ENCODE measurements at places on chromosomes 7 and 10.

DNA sequence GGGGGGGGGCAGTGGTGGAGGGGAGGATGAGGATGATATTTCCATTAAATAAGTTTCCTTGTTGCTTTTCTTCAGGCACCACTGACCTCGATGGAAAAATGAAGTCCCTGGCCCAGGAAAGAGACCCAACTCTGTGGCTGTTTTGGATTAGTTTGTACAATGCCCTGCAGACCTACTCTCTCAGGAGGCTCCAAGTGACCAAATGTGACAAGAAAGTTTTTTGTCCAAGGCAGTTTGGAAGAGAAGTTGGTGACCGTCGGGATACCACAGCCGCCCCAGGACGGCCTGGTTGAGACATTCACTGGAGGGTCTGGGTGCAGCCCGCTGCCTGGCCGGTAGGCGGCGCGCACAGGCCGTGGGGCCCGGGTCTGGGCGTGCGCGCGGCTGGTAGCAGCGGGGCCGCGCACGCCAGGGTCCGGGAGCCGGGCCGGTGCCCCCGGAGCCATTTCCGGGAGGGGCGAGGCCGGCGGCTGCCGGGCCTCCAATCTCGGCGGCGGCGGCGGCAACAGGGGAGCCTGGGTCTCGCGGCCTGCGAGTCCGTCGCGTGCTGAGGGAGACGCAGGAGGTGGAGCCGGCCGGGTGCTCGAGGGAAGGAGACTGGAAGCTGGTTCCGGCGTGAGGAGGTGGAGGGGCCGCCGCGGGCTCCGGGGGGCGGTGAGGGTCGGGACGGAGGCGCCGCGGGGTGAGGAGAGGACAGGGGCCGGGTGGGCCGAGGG is at the start of gene SGPL1:
Gene SGPL1, plus strand, starts transcription at position 445 of the 716 bp plus-strand sequence. CDS start 906 bp downstream, outside the sequence.
- peak; percentile 13 for DNase-seq

DNA sequence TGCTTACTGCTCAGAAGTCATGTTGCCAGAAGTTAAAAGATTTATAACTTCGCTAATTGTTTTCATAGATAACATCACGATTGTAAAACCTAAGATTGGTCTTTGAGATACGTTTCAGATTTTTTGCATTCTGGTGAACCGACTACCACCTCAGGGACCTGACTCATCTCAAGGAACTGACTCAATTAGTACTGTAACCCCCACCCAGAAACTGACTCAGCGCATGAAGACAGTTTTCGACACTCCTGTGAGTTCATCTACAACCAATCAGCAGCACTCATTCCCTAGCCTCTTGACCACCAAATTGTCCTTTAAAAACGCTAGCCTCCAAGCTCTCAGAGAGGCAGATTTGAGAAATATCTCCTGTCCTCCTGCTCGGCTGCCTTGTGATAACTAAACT is 72.3 kb downstream of the ELMO1 start:
- DNase-seq = no peak

DNA sequence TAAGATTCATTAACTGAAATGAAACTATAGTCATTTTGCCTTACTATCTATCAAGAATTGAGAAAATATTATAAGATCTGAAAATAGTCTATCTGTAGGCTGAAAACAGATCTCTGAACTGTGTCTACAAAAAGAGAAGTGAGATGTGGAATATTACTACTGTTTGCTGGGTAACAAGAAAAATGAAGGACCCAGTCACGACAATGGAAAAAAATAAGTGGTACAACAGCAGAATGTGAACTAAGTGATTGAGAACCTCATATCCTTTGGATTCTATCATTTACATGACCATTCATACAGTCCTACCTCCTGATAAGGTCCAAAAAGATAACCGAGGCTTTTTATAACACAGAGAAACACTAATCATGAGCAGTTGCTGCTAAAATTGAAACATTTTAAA is 94.3 kb downstream of the UBE2H start:
- DNase-seq = no peak

GRCh38 chr7:134062460-134062859 is 64.7 kb upstream of the LRGUK start:
- no peak for DNase-seq

DNA sequence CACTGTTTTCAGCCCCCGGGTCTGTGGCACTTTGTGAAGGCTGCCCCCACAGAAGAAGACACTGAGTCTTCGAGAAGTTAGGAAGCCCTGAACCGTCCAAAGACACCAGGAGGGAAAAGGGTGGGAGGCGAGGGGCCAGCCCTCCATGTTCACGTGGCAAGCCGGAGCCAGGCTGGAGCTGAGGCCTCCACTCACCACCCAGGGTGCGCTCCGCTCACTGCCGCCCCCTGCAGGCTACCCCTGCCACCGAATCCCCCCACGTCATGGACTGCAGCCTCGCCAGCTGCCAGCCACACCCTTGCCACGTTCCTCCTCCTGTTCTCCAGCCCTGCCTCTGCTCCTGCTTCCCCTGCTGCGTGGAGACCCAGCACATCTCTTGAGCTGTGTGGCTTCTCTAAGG is 59.0 kb upstream of the EN2 start:
- no peak for DNase-seq

DNA sequence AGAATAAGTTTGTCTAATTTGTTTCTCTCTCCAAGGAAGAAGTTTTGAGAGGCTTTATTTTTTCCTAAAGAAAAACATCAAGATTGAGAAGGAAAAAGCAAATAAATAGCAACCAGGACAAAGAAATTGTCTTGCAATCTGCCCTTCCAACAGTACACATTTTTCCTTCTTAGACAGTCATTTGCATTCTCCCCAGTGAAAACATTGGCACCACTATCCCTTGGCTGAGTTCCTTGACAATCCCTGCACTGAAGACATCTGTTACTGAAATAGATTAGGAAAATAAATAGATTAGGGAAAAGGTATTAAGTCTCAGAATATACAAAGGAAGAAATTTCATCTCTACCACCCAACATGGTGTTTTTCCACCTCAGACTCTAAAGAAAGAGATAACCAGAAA is 12.2 kb upstream of the TMEM243 start:
- no peak for DNase-seq

GRCh38 chr10:70558871-70559810 is 43.4 kb downstream of the PRF1 start:
- DNase-seq = no peak

- DNase-seq = no peak
Measured at GRCh38 chr10:116265686-116266085, 7.3 kb downstream of the GFRA1 start.

DNA sequence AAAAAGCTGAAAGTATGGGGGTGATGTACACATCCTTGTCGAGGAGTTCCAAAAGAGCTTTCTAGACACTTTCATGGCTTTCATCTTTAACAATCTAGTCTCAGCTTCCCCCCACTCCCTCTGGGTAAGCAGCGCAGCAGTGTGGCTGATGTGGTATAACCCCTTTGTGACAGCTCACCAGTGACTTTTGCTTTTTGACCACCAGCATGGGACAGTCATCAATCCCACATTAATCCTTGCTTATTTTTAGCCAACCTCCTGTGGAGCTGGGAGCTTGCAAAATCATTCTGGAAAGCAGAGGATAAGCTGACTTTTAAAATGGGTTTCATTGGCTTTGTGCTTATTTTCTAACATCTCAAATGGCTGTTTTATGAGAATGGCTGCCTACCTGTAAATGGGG is 272.7 kb downstream of the HDAC9 start:
- no peak for DNase-seq

GRCh38 chr10:29816801-29817558 is 182.2 kb upstream of the SVIL start:
- no peak for DNase-seq

DNA sequence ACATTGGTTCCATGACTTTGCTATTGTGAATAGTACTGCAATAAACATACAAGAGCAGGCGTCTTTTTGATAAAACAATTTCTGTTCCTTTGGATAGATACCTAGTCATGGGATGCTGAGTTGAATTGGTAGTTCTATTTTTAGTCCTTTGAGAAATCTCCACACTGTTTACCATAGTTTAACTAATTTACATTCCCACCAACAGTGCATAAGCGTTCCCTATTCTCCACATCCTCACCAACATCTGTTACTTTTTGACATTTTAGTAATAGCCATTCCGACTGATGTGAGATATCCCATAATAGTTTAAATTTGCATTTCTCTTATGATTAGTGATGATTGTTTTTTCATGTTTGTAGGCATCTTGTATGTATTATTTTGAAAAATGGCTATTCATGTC is 707.0 kb downstream of the SORCS1 start:
- no peak for DNase-seq

DNA sequence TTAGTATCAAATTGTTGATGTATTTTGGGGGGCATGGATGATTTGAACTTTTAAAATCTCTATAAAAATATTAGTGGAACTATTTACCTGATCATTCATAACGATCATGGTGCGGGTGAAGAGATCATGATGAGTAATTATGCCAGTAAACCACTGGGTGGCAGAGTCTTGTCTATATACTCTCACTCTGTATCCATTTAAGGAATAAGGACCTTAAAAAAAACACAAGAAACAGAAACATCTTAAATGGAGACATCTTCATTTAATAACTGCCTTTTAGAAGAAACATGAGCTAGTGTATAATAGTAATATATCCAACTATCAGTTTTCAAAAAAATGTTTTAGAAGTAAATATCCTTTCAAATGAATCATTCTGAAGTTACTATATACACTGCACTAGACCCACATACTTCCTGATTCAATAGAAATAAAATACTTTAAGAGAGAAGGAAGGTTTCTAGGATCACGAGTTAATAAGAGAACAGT is 84.0 kb downstream of the NRBF2 start:
- peak; percentile 25 for DNase-seq

DNA sequence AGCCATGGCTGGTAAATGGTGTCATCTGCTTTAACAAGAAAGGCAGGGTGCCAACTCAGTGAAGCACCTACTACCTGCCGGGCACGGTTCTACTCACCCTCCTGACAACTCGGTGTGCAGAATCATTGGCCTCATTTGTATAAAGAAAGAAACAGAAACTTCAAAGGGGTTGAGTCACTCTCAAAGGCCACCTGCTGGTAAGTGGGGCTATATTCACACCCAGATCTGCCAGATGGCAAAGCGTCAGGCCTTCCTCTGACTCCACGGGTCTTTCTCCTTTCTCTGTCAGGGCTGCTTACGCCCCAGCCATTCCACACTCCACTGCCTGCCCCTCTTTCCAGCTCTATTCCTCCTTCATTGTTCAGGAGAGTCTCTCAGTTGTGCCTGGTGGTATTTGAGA is 309.2 kb downstream of the GFRA1 start:
- DNase-seq = no peak

DNA sequence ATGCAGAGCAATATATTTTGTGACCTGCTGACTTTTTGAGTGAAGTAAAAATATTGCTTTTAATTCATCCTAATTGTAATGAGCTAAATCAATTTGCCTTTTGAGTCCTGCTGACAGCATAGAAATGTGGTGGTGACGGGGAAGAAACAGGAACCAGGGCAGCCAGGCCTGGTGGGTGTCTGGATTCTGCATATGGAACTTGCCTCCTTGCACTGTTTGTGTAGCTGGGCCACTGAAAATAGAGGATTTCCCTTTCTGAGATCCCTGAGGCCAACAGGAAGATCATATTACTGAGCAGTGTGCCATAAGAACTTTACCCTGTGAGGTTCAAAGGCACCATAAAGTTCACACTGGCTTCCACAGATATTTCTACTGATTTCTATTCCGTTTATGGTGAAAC is 488.4 kb upstream of the AKR1E2 start:
- DNase-seq = no peak

- DNase-seq = no peak
Measured at GRCh38 chr7:108384716-108385483, 71.3 kb downstream of the NRCAM start.

DNA sequence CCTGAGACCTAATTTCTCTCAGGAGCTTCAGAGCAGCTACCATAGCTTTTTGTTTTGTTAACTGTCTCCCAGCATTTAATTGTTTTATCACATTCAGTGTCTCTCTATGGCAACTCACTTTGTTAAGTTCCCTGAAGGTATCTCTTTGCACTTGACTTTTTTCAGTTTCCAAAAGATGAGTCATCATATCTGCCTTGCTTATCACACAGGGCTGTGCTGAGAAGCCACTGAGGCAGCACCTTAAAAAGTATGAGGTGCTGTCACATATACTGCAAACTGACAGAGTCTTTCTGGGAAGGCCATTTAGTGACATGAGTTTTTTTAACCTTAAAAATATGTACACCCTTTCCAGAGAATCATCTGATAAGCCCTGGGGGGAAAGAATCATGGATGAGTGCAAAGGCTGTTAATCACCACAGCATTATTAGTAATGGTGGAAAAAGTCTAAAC is 56.8 kb downstream of the PPP1R3C start:
- no peak for DNase-seq

- no peak for DNase-seq
Measured at GRCh38 chr10:133039107-133039802, 48.5 kb upstream of the ADGRA1 start.

- peak; percentile 55 for DNase-seq
Measured at GRCh38 chr7:44980393-44981034, 1.7 kb upstream of the MYO1G start.

DNA sequence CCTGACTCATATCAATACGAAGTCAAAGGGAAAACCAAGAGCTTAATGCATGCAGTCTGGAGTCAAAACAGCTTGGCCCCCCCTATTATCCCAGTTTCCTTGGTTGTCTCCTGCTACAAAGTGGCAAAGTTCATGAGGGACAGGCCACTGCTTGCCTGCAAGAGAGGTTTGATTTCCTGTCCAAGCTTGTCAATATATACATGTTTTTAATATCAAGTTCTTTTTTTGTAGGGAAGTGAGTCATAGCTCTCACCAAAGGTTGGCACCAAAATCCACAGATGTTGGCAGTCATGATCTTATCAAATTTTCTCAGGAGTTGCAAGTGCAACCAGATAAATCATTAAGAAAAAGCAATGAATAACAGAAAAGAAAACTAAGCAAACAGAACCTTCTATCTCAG is 176.8 kb downstream of the COBL start:
- DNase-seq = no peak

GRCh38 chr7:8389593-8390261 is 43.7 kb upstream of the NXPH1 start:
- DNase-seq = no peak

GRCh38 chr7:130941322-130942210 is 207.6 kb upstream of the KLF14 start:
- no peak for DNase-seq

DNA sequence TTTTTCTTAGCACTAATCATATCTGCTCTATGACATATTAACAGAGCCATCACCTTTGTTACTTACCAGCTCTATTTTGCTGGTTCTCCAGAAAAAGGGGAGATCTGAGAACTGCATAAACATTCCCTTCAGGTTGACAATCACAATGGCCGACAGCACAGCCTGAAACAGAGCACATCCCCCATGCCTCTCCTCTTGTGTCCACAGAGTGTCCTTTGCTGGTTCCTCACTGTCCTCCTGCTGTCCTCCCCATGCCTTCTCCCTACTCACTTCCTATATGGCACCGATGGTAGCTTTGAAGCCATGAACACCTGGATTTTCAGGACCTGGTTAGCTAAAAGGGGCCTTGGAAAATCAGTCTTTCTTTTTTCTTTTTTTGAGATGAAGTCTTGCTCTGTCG is 41.8 kb downstream of the PSMC2 start:
- DNase-seq = no peak

Measured in AG09309 (cell line).